ENCODE measurements at places on chromosomes 3 and 15. TPM values are rescaled to one million over a fixed set of nuclear protein-coding genes. Genes with fewer than 3 reads are reported as not detected.
A peak's percentile ranks its signal among the peaks of the same experiment; 100 is the strongest.

GP9 gene
- total RNA-seq = not detected

GRCh38 chr3:53748512-53749271 lies 97.5 kb downstream of the CHDH start:
- no peak overlapping the region for H3K4me3 ChIP-seq
- H3K36me3 ChIP-seq = no peaks in the 10 kb centered on the region
- H3K27me3 ChIP-seq = no peaks in the 10 kb centered on the region
- H3K27ac ChIP-seq = no peak overlapping the region

- no peaks in the 10 kb centered on the region for H3K4me1 ChIP-seq
- H3K27ac ChIP-seq = no peak overlapping the region
- H3K36me3 ChIP-seq = no peaks in the 10 kb centered on the region
- H3K27me3 ChIP-seq = no peaks in the 10 kb centered on the region
These were observed 129.9 kb downstream of the KLF13 start for GRCh38 chr15:31456354-31457060.

GRCh38 chr3:56884387-56884786 lies 82.6 kb upstream of the ARHGEF3 start:
- no peaks in the 10 kb centered on the region for H3K36me3 ChIP-seq
- no peak overlapping the region for H3K27ac ChIP-seq
- no peak overlapping the region for H3K4me3 ChIP-seq
- peak; percentile 10 for DNase-seq

SNX33 gene
- 23.6 TPM for total RNA-seq

CAV3 gene
- not detected for total RNA-seq

- no peaks in the 10 kb centered on the region for H3K36me3 ChIP-seq
- H3K27ac ChIP-seq = peak overlapping the region; percentile 27
- H3K27me3 ChIP-seq = no peaks in the 10 kb centered on the region
- peaks cover 6% of the 10 kb centered on the region for H3K4me1 ChIP-seq
- DNase-seq = no peak
These were observed 13.8 kb upstream of the TMC3 start for GRCh38 chr15:81387621-81388435.

SLC24A5 gene
- total RNA-seq = not detected

PLOD2 gene
- total RNA-seq = 14.6 TPM

DNA sequence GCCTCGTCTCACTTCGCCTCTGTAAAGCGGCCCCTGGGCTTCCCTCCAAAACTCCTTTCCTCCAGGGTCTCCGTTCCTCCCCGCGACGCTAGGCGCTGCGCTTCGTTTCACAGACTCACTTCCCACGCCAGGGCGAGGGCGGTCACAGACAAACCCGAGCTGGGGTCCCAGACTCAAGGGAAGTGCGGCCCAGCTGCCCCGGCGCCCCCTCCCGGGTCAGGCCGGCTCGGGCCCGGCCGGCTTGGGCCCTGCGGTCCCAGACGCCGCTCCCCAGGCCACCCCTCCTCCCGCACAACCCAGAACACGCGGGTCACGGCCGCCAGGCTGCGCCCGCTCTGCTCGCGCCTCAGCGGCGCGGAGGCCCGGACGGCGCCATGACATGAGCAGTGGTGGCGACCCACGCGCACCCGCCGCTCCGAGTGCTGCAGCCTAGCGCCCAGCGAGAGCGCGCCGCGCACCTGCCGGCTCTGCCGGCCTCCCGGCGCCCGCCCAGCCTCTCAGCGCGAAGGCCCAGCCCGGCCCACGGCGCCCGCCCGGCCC lies 547 bp downstream of the NUP210 start:
- H3K27me3 ChIP-seq = no peaks in the 10 kb centered on the region
- peaks cover 5% of the 10 kb centered on the region for H3K4me1 ChIP-seq
- peak overlapping the region; percentile 49 for H3K4me3 ChIP-seq
- no peak for DNase-seq

- H3K27ac ChIP-seq = peak within 1 kb of the TSS; percentile 47
- H3K4me1 ChIP-seq = no peaks in the 10 kb centered on the region
- H3K27me3 ChIP-seq = no peaks in the 10 kb centered on the region
- peak; percentile 68 for DNase-seq
- no peaks in the 10 kb centered on the region for H3K36me3 ChIP-seq
These were observed at the start of gene GOLGA8B for GRCh38 chr15:34583399-34584329. TSS of gene GOLGA8B (minus strand) at chr15:34583651. CDS start at chr15:34535912, 47,739 bp downstream.

DNA sequence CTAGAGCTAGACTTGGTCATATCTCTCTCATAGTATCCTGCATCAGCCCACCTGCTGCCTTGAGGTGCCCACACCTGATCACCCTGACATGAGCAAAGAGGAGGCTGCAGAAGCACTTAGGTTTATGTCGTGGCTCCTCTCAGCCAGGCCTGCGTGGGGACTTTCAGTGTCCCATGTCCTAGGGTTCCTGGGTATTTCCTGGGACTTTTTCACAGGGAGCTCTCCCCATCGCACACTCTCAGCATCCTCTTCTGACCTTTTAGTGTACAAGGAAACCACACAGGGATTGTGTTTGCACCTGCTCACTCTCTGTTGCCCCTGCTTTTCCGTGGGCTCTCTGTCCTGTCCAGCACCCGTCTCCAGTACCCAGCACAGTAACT lies 61.4 kb downstream of the ARNT2 start:
- no peak overlapping the region for H3K4me3 ChIP-seq
- H3K4me1 ChIP-seq = no peaks in the 10 kb centered on the region
- H3K36me3 ChIP-seq = no peaks in the 10 kb centered on the region
- no peak overlapping the region for H3K27ac ChIP-seq

SLC9A9 gene
- 23.6 TPM for total RNA-seq

RAMAC gene
- 22.4 TPM for total RNA-seq

DNA sequence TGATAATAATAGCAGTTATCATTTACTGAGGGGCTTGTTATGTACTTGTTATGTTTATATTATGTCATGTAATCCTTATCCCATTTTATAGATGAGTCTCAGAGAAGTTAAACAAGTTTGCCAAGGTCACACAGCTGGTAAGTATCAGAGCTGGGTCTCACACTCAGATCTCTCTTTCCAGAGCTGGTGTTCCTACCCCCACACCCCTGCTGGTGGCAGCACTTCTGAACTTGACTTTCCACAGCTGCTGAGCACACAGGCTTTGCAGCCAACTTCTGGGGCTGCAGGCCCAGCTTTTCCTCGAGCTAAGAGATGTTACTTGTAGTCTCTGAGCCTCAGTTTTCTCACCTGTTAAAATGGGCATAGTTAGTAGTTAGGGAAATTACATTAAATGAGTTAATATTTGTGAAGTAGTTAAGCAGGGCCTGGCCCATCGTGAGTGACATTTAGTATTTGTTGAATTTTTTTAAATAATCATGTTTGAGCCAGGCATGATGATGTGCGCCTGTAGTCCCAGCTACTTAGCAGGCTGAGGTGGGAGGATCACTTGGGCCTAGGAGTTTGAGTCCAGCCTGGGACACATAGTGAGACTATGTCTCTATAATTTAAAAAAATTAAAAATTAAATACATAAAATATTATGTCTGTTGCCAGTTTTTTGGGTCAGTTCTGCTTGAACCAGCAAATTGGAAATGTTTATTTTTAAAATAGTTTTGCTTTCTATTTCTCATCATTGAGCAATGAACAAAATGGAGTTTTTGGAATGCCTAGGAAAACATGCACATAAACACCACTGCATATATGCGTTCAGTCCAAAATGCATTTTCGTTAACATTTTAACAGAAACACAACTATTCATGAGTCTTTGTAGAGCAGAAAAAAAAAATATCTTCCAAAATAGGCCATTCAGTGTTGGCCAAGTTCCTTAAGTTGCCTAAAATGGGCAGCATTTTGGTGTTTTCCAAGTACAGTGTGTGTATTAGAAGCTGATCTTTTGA lies 87.3 kb downstream of the SMAD6 start:
- no peak overlapping the region for H3K4me3 ChIP-seq
- H3K36me3 ChIP-seq = no peaks in the 10 kb centered on the region
- H3K27ac ChIP-seq = no peak overlapping the region
- no peak for DNase-seq
- H3K4me1 ChIP-seq = no peaks in the 10 kb centered on the region

DNA sequence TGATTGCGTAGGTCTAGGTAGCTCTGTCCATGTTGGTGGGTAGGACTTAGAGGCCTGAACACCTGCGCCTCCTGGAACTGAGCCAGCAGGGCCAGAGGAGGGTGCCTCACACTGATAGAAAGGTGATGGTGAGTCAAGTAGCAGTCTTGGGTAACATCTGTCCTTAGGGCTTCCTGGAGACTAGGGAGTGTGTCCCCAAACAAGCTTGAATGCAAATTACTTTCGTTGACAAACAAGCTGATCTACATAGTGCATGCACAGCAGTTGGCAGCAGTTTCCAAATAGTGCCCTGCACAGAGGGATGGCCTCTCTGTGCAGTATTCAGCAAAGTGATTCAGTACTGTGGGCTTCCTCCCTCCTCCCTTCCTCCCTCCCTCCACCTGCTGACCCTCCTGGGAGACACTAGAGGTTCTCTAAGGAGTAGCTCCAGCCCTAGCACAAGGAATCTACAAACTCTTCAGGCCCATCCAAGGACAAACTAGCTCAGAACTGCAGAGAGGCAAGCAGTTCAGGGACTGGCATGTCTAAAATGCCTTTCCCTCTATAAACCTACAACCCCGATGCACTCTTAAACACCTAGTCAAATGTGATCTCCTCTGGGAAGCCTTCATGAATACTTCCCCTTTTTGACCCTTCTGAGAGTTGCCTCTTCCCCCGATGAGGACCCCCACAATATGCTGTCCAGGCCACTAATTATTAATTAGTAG lies 61.0 kb downstream of the TLE3 start:
- no peaks in the 10 kb centered on the region for H3K27me3 ChIP-seq
- no peak overlapping the region for H3K4me3 ChIP-seq
- H3K27ac ChIP-seq = no peak overlapping the region
- H3K4me1 ChIP-seq = no peaks in the 10 kb centered on the region

GRCh38 chr3:187729598-187729997 lies 15.7 kb downstream of the BCL6 start:
- H3K27me3 ChIP-seq = no peaks in the 10 kb centered on the region
- H3K36me3 ChIP-seq = peaks cover 55% of the 10 kb centered on the region
- H3K27ac ChIP-seq = no peak overlapping the region
- no peak overlapping the region for H3K4me3 ChIP-seq

GRCh38 chr3:73459711-73460110 lies 165.0 kb downstream of the PDZRN3 start:
- no peak overlapping the region for H3K4me3 ChIP-seq
- no peaks in the 10 kb centered on the region for H3K27me3 ChIP-seq
- no peaks in the 10 kb centered on the region for H3K4me1 ChIP-seq

ISLR gene
- 70.7 TPM for total RNA-seq

SLC27A2 gene
- total RNA-seq = 4.7 TPM

GRCh38 chr3:193896419-193896818 lies 239.5 kb upstream of the HES1 start:
- DNase-seq = no peak
- no peaks in the 10 kb centered on the region for H3K36me3 ChIP-seq
- H3K27ac ChIP-seq = no peak overlapping the region
- H3K4me3 ChIP-seq = no peak overlapping the region
- no peaks in the 10 kb centered on the region for H3K27me3 ChIP-seq
- no peaks in the 10 kb centered on the region for H3K4me1 ChIP-seq

GRCh38 chr3:60703008-60703407 lies 548.2 kb downstream of the FHIT start:
- no peaks in the 10 kb centered on the region for H3K4me1 ChIP-seq
- no peaks in the 10 kb centered on the region for H3K27me3 ChIP-seq
- H3K27ac ChIP-seq = no peak overlapping the region
- no peak overlapping the region for H3K4me3 ChIP-seq
- no peaks in the 10 kb centered on the region for H3K36me3 ChIP-seq

GRCh38 chr15:69462030-69462492 lies 9.4 kb downstream of the RPLP1 start:
- no peaks in the 10 kb centered on the region for H3K4me1 ChIP-seq
- DNase-seq = no peak
- H3K27me3 ChIP-seq = no peaks in the 10 kb centered on the region
- H3K4me3 ChIP-seq = peak overlapping the region; percentile 30
- H3K36me3 ChIP-seq = no peaks in the 10 kb centered on the region

GRCh38 chr3:36362216-36362615 lies 18.1 kb upstream of the STAC start:
- H3K27ac ChIP-seq = no peak overlapping the region
- no peak for DNase-seq
- H3K4me1 ChIP-seq = no peaks in the 10 kb centered on the region
- no peak overlapping the region for H3K4me3 ChIP-seq
- no peaks in the 10 kb centered on the region for H3K36me3 ChIP-seq

DNA sequence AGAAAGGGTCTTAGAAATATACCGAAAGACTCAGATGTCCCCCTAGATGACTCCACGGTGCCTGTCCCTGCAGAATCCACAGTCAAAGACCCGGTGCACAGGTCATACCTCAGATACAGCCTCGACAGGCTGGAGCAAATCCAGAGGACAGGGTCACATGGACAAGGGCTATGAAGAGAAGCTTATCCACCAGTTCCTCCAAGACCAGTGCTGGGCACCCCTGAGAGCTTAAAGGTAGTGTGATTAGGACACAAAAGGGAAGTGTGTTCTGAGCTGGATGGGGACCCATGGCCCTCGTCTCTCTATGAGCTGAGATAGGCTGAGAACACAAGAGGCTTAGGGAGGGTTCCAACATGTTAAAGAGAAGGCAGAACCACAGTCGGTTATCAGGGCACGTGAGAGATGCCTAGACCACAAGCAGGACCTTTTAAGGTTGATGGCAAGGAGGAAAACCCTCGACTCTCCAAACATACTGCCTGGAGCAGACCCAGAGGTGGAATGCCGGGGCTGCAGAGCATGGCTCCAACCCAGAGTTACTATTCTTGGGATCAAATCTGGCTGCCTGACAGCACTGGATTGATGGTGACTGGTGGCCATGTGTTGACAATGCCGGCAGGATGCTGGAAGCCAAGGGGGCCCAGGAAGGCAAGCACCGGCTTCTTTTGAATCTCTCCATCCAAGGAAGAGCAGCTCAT lies 46.9 kb downstream of the ADCY5 start:
- no peak overlapping the region for H3K4me3 ChIP-seq
- no peaks in the 10 kb centered on the region for H3K27me3 ChIP-seq
- DNase-seq = no peak
- H3K4me1 ChIP-seq = no peaks in the 10 kb centered on the region
- H3K27ac ChIP-seq = peak overlapping the region; percentile 55
- H3K36me3 ChIP-seq = no peaks in the 10 kb centered on the region

GRCh38 chr3:151940481-151940880 lies 67.0 kb downstream of the SUCNR1 start:
- H3K27ac ChIP-seq = no peak overlapping the region
- no peaks in the 10 kb centered on the region for H3K27me3 ChIP-seq
- no peaks in the 10 kb centered on the region for H3K4me1 ChIP-seq

GRCh38 chr3:123008840-123009239 lies 18.7 kb downstream of the SEMA5B start:
- no peaks in the 10 kb centered on the region for H3K36me3 ChIP-seq
- H3K27me3 ChIP-seq = no peaks in the 10 kb centered on the region
- H3K4me3 ChIP-seq = no peak overlapping the region
- H3K4me1 ChIP-seq = no peaks in the 10 kb centered on the region
- no peak for DNase-seq

GRCh38 chr3:47416041-47416440 lies 35.2 kb downstream of the PTPN23 start:
- no peak overlapping the region for H3K4me3 ChIP-seq
- H3K27ac ChIP-seq = no peak overlapping the region
- peaks cover 2% of the 10 kb centered on the region for H3K36me3 ChIP-seq
- H3K27me3 ChIP-seq = no peaks in the 10 kb centered on the region

Measured in prostate gland (tissue), 2 donors.